ENCODE measurements at places on chromosomes 7 and 10.

- DNase-seq: peak; percentile 85
These were observed 75.7 kb upstream of the SYPL1 start for GRCh38 chr7:106187613-106188350.

DNA sequence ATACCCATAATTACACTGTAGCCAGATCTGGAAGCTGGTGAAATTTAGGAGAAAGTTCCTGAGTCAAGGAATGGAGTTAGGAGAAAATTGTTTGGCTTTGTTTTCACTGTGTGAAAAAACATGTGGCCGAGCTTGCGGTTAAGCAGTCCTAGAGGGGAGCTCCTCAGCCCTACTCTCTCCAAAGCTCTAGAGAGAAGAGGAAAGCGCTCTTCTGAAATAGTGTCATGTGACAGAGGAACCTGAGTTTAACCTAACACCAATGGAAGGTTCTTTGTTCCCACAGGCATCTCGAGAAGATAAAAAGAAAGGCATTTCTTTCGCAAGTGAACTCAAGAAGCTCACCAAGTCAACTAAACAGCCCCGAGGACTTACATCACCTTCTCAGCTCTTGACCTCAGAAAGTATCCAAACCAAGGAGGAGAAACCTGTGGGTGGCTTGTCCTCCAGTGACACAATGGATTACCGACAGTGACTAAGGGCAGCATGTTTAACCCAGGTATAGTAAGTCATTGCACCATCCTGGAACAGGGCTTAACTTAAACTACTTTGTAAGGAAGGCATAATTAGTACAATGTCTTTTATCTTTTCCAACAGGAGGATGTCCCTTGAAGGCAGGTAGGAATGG, 38.0 kb downstream of the NOC3L start:
- DNase-seq: peak; percentile 36

GRCh38 chr10:99769706-99770105, 12.7 kb upstream of the ABCC2 start:
- no peak for DNase-seq

GRCh38 chr7:106365252-106366005, 80.6 kb upstream of the NAMPT start:
- DNase-seq: peak; percentile 92

DNA sequence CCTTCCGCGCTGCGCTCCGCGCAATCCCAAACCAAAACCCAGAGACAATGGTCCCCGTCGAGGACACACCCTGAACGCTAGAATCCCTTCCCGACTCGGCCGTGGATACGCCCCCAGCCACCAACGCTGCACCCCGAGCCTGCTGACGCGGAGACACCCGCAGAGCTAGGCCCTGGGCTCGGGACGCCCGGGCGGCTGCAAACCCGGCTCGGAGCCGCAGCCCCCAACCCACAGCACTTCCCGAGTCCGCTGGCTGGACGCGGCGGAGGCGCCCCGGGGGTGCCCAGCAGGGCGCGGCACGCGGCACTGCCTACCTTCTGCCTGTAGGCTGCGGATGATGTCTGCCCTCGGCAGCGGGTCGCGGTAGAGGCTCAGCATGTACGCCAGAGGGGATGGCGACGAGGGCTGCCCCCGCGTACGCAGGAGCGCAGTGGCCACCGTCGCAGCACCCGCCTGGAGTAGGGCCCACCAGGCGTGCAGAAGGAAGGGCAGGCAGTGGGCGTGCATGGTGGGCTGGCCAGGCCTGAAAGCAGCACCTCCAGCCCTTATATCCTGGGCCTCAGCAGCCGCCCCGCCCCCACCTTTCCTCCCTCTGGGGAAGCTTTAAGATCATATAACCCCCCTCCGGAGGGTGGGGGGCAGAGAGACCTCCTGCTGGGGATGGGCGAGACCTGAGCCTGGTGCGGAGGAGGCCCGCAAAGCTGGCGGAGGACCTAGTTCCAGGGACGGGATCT, at the start of gene NODAL:
Gene NODAL, minus strand, starts transcription at position 521 of the 734 bp plus-strand sequence. Its CDS starts 14 bp downstream, at position 507.
- DNase-seq: no peak

GRCh38 chr7:27295236-27295635, 52.6 kb downstream of the EVX1 start:
- no peak for DNase-seq

DNA sequence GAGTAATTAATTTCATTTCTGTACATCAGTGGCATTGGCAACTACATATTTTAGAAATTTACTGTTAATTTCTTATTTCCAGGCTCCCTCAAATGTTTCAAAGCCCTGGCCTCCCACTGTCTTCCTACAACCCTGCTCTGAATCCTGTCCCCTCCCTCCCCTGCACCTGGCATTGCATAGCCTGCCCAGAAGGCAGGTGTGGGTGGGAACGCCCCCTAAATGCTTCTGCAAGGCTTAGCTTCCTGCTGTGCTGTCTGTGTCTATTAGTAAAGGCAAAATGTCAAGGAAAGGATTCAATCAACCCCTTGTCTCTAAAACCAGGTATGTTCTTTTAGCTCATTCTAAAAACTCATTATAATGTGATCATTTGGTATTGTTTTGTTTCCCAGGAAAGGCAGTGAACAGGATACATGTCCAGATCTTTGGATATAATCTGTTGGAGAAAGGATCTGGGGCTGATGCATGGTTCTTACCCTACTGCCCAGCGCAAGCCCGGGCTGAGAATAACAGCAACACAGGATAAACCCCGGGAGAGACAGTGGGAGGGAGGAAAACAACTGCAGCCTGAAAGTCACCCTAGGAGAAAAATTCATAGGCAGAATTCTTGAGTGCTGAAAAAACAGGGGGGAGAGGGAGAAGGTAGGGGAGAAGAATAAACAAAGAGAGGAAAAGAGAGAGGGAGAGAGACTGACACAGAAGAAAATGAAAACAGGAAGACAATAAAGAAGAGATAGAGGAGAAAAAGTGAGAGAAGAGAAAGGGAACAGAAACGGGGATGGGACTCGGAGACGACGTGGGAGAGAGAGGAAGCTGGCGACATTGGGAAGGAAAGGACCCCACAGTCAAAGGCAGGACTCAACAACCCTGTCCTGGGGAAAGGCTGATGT, 589 bp downstream of the ZNF488 start:
- DNase-seq: peak; percentile 18

DNA sequence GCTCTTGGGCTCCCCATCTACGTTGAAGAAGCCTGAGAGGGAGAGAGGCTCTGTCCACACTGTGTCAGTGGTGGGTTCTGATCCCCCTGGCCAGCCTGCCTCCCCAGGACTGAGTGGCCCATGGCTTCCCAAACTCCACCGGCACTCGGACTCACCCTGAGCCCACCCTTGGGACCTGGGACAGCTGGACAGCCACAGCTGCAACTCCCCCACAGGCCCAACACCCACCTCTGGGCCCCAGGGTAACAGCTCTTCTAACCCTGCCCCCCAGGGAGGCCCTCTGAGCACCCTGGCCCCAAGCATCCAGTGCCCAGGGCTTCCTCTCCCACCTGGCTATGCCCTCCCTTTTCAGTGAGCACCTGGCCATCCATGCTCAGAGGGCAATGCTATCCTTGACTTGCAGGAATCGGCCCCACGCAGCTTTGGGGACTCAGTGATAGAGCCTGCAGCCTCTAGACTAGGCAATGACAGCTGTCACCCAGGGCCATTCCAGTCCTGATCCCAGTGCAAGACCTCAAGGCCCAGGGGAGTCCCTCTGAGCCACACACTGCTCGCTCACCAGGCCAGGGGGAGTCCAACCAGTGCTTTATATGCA, 17.9 kb downstream of the OGDHL start:
- DNase-seq: no peak

DNA sequence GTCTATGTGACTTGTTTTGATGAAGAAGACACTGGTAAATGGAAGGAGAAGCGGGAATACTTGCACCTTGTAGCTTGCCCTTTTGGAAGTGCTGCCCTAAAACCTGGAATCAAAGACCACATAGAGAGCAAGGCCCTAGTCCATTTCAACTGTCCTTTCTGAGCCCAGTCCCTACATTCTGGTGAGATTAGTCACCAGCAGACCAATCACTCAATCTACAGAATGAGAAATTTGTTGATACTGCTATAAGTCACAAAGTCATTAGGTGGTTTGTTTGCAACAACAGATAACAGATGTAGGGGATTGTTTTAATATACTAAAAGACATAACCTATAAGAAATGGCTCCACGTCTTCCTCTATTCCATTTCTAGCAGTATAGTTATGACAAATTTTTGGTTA, 33.6 kb downstream of the WASL start:
- peak; percentile 13 for DNase-seq

GRCh38 chr10:34356463-34356862, 458.6 kb downstream of the PARD3 start:
- no peak for DNase-seq

DNA sequence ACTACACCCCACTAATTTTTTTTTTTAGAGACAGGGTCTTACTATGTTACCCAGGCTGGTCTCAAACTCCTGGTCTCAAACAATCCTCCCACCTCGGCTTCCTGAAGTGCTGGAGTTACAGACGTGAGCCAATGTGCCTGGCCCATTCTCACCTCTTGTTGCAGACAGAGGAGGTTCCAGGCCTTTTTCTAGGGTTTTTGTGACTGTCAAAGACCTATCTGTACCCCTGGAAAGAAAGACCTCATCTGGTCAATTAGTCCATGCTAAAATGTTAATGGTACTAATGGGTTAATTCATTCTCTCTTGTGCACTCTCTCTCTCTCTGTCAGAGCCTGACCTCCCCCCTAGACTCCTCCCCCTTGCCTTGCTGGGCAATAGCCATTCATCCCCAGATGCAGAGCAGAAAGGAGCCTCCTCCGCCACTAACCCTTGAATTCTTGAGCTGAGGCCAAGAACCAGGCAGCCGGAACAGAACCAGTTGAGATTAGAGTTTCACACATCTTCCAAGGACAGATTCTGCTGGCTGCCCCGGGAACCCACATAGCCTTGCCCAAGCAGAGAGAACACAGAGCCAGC, 209.7 kb downstream of the SKIDA1 start:
- DNase-seq: peak; percentile 36

DNA sequence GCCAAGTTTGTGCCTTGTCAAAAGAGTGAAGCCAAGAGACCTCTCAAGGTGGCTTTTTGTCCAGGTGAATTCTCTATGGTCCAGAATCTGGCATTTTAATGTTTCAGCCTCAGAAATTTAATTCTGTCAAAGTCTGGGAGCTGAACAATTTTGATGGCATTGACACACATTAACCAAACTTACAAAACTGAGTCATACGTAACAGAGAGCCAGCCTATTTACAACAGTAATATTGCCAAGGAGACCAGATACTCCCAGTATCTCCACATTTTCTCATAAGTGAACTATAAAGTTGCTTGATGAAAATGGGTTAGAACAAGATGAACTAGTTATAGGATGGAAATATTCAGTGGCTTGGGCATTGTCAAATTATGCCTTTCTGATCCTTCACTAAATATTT, 43.8 kb downstream of the PDE6C start:
- DNase-seq: peak; percentile 4

- peak; percentile 96 for DNase-seq
These were observed 91.2 kb upstream of the PARD3 start for GRCh38 chr10:34906067-34906965.

DNA sequence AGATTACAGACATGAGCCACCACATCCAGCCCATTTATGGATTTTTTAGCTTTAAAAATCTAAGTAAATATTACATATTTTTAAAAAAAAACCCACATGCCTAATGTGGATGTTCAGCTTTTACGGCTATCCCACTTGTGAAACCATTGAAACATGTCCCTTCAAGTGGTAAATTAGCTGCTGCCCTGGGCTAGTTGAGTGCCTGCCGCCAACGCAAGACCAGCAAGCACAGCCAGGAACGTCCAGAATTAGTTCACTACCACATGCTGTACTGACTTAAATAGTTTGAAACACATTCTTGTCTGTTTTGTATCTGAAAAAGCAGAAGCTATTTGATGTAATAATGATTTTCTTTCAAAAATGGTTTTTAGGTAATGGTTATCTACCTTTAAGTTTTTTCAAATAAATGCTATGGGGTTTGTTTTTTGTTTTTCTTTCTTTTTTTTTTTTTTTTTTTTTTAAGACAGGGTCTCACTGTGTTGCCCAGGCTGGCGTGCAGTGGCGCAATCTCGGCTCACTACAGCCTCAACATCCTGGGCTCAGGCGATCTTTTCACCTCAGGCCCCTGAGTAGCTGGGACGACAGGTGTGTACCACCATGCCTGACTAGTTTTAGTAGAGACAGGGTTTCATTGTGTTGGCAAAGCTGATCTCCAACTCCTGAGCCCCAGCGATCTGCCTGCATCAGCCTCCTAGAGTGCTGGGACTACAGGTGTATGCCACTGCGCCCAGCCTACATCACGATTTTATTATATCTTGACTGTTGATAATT, 57.0 kb downstream of the KLRG2 start:
- peak; percentile 65 for DNase-seq

DNA sequence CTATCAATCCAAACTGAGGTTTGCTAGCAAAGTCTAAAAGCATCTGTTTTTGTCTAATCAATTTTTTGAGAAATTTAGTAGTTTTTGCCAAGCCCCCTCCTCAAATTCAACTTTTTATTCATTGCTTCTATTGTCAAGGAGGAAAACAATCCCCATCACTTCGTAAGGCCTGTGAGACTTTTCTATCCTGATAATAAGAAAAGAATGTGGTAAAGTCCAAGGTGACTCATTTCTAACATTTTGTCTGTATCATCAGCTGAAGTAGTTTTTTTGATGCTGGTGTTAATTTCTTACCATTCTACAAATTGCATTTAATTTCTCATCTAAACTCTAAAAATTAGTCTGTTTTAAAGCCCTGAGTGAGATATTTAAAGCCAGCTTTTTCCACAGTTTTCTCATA, 11.7 kb downstream of the ANK3 start:
- DNase-seq: peak; percentile 50

GRCh38 chr10:68959695-68960527, 3.9 kb downstream of the DDX21 start:
- DNase-seq: no peak

- no peak for DNase-seq
These were observed 1025.8 kb upstream of the LRRN3 start for GRCh38 chr7:110065121-110065520.

DNA sequence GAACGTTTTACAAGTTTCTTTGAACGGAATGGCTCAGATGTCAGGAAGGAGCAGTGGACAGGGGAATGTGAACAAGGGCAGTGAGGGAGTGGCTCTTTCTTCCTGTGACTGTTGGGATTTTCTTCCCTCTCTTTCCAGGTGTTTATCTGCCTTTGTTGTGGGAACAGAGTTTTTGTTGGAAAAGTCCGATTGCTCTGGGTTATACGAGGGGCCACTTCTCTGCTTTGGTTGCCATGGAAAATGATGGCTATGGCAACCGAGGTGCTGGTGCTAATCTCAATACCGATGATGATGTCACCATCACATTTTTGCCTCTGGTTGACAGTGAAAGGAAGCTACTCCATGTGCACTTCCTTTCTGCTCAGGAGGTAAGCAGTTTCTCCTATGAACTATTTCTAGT, 41.4 kb downstream of the ZRANB1 start:
- DNase-seq: no peak

DNA sequence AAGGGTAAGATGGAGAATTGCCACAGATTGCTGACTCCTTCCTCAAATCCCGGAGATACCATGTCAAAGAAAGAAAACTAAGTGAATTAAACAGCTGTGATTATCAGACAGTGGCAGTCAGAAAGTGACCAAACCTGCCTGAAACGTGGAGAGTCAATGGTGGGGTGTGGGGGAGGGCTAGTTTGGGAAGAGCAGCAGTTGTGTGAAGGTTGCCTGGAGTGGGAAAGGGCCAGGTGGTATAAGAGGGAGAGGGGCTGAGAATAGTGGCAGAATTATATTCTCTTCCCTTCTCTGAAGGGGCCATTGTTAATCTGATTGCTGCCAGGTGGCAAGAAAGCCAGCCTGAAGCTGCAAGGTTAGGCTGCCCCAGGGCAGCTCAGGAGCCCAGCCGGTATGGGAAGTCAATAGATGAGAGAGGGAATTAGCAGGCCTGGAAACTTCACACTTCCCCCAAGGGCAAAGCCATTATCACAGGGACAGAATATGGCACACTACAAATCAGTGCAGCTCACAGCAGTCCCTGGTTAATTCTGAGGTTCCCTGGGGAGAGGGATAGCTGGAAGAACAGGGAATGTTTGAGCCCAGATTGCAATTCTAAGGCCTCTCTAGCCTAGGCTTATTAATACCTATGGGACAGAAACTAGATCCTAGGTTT, 83.9 kb upstream of the ITGB1 start:
- no peak for DNase-seq
